ENCODE measurements at places on chromosomes 16 and 17. TPM values are rescaled to one million over a fixed set of nuclear protein-coding genes. Genes with fewer than 3 reads are reported as not detected.

PERCC1 gene
- polyA plus RNA-seq, result 0.43 TPM

DNA sequence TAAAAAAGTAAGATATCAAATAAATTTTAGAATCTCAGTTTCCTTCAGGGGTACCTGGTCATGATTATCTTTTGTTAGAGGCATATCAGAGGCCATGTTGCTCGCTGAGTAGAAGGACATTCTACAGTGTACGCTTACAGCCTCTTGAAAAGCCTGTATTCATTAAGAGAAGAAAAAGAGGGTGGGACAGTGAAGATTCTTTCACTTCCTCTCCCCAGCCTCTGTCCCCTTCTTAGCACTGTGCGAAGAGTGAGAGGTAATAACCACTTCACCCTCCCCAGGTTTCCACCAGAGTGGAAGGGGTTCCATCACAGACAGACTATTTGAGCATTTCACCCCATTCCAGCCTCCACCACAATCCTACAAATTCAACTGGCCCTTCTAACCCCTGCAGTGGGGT, 4.8 kb upstream of the LPO start:
- no peak for DNase-seq

TEX14 gene
- polyA plus RNA-seq, result 4.7 TPM

DNA sequence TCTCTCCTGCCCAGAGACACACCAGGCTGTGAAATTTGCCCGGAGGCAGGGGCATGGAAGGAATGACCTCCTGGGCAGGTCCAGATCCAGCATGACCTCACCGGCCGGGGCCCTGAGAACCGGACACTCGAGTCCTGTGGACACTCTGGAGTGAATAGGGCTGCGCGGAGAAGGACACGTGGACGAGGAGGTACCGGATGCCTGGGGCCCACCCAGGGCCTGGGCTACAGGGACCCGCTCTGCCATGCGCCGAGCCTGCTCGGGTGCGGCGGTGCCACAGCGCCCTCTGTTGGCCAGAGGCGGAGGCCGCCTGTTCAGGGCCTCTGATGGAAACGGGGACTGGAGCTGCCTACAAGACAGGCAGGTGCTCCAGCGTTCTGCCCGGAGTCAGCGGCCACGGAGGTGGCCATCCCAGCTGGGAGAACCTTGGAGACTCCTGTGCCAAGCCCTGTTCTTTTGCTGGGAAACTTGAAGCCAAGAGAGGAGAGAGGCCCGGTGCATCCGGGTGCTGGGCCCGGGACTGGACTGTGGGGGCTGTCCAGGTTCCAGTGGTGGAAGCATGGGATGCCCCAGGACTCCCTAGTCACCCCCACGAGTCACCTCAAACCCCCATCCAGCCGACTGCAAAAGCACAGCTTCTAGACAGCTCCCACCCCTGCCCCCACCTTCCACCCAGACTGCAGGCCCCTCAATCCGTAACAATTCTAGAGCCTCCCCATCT, 19.3 kb upstream of the NXPH3 start:
- peak; percentile 78 for DNase-seq

- DNase-seq, result no peak
These were observed 43.2 kb downstream of the PIMREG start for GRCh38 chr17:6487251-6488007.

BEAN1 gene
- polyA plus RNA-seq, result 0.79 TPM

GRCh38 chr17:75271233-75271954, 363 bp upstream of the MIF4GD start:
- DNase-seq, result peak; percentile 88

DNA sequence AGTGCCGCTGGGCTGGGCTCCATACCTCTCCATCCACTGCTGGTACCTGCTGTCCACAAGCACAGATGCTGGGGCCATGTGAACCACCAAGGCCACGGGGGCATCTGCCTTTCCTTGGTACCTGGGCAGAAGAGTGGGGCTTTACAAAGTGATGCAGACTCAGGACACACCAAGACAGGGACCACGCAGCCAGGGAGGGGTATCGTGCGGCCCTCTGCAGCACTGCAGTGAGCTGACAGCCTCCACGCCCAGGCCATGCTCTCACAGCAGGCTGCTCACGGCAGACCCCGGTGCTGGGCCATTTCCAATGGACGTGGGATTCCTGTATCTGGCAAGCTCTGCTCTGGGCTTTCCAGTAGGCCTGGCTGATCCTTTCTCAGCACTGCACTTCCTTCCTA, 14.4 kb downstream of the ELAC2 start:
- no peak for DNase-seq

SNAI3 gene
- polyA plus RNA-seq, result 6.4 TPM

NUDT7 gene
- polyA plus RNA-seq, result 3.4 TPM

All from hindlimb muscle (tissue), 1 donor.